ENCODE measurements at places on chromosomes 5 and 9.

GRCh38 chr9:115357821-115358220, 239.9 kb upstream of the TNC start:
- no peak for DNase-seq

DNA sequence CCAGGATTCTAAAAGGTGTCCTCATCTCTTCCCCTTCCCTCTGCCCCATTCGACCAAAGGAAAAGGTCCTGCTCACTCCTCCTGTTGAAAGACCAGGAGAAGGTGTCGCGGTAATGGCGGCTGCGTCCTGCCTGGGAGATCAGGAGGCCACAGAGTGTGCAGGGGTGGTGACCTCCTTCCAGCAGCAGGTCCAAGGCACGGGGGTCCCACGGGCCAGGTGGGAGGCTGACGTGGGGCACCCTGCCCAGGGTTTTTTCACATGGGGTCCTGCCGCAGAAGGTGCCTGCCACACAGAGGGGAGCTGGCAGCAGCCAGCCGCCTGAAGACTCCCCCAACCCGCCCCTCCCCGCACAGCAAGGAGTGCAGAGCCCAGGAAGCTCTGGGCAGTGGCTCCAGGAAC, 22.2 kb upstream of the ADAMTS2 start:
- no peak for DNase-seq

GRCh38 chr9:129317179-129318011, 139.3 kb upstream of the IER5L start:
- DNase-seq, result peak; percentile 71

- DNase-seq, result peak; percentile 64
Observed at GRCh38 chr5:1012313-1012841, 3.8 kb downstream of the NKD2 start.

- no peak for DNase-seq
Observed at GRCh38 chr5:159459951-159460538, 129.8 kb upstream of the IL12B start.

- no peak for DNase-seq
Observed at GRCh38 chr5:127254729-127255284, 35.8 kb upstream of the MEGF10 start.

DNA sequence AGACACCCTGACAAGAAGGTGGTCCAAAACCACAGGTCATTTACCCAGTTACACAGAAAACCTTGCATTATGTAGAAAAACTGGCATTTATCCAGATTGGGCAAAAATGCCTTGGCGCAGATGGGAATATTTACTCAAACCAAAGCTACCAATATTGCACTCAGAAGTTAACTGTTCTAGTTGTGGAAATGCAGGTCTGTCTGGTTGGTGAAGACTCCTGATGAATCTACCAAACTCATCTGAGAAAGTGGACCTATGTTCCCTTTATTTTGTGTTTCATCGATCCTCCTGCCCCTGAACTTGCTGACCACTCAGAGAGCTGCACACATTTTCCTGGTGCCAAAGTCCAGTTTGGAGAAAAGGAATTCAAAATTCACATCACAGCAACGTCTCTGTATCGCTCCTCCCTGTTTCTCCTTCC, 85.2 kb upstream of the ALDH1A1 start:
- no peak for DNase-seq

GRCh38 chr9:17230646-17231045, 95.8 kb downstream of the CNTLN start:
- no peak for DNase-seq

DNA sequence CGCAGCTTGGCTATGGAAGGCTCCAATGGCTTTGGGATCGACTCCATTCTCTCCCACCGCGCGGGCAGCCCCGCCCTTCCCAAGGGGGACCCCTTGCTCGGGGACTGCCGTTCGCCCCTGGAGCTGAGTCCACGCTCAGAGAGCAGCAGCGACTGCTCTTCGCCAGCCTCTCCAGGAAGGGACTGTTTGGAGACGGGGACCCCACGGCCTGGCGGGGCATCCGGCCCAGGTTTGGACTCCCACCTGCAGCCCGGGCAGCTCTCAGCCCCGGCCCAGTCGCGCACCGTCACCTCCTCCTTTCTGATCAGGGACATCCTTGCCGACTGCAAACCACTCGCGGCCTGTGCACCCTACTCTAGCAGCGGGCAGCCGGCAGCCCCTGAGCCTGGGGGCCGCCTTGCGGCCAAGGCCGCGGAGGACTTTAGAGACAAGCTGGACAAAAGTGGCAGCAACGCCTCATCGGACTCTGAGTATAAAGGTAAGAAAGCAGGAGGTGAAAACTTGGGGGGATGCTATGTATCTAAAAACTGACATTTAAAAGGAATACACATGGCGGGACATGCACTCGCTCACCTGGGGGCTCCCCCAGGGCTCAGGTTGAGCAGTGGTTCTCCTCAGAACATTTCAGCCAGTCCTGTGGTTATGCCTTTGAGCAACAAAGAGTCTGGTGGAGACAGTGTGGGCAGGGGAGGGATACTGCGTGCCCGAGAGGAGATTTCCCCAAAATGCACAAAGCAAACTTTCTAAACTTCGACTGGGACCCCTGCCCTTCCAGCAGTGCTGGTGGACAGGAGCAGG, 579 bp downstream of the BARHL1 start:
- DNase-seq, result no peak

DNA sequence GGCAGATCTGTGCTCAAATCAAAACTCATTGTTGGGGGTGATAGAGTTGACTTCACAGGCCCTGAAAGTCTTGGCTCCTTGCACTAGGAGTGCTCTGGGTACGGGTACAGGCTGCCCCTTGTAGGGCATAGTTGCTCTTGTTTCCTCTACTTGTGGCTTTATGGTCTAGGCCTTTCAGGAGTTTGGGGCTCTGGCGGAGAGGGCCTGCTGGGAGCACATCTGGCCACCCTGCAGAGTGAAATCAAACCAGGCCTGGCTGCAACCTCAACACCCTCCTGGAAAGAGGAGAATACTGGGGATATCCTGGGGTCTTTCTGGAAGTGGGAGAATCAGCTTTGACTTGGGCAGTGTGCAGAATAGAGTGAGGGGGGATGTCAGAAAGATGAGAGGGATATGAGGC, 1.5 kb downstream of the TGFBI start:
- DNase-seq, result no peak

DNA sequence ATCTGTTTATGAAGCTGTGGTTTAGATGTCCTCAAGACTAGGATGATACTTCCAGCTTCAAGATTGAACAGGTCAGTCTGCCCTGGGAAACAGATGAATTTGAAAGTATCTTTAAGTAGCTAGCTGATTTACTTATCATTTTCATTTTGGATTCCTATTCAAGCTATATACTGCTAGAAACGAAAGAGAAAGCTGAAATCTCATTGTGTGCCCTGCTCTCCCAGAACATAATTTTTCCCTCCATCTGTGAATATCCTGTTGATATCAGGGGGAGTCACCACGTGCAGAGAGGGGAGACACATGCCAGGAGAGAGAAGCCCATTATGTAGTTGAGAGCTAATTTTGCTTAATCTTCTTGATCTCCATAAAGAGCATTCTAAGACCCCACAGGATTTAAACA, 439.1 kb downstream of the NR2F1-AS1 start:
- DNase-seq, result no peak

GRCh38 chr9:81777482-81777881, 88.1 kb upstream of the TLE1 start:
- DNase-seq, result no peak

GRCh38 chr9:32866273-32866672, 82.9 kb downstream of the TMEM215 start:
- no peak for DNase-seq

DNA sequence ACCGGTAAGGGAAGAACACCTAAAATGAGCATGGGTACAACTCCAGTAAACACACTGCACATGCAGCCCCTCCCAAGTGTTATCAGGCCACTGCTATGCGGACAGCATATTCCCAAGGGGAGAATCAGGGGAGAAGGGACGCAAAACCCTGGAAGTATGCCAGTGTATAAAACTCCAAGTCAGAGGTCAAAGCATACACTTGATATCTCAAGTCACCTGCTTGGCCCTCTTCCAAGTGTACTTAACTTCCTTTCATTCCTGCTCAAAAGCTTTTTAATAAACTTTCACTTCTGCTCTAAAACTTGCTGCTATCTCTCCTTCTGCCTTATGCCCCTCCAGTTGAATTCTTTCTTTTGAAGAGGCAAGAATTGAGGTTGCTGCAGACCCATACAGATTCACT, 408.1 kb downstream of the HTR1A start:
- no peak for DNase-seq

GRCh38 chr5:95424526-95424925, 33.4 kb downstream of the FAM81B start:
- no peak for DNase-seq

DNA sequence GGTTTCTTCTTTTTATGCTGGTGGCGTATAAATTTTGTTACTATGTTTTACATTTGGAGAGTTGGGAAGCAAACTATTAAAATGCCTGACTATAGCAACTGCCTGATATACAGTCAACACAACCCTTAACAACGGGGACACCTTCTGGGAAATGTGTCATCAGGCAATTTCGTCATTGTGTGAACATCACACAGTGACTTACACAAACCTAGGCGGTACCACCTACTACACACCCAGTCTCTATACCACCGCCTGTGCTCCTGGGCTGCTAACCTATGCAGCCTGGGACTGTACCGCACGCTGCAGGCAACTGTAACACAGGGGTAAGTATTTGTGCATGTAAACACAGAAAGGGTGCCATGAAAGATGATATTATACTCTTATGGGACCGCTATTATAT, 1.3 kb upstream of the CDHR2 start:
- DNase-seq, result no peak

GRCh38 chr5:20536813-20537212, 548.8 kb upstream of the CDH18 start:
- no peak for DNase-seq

DNA sequence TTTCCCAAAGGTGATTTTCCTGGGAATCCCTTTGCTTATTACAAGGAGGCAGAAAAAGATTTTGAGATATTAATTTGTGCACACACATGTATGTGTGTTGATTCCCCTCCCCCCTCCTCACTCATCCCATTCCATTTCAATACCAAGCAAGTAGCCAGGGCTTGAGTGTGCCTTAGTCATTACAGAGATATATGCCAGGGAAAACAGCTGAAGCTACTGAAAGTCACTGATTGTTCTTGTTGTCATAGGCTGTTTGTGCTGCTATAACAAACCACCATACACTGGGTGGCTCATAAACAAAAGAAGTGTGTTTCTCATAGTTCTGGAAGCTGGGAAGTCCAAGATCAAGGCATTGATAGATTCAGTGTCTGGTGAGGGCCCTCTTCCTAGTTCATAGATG, 158.6 kb downstream of the BAAT start:
- DNase-seq, result no peak

DNA sequence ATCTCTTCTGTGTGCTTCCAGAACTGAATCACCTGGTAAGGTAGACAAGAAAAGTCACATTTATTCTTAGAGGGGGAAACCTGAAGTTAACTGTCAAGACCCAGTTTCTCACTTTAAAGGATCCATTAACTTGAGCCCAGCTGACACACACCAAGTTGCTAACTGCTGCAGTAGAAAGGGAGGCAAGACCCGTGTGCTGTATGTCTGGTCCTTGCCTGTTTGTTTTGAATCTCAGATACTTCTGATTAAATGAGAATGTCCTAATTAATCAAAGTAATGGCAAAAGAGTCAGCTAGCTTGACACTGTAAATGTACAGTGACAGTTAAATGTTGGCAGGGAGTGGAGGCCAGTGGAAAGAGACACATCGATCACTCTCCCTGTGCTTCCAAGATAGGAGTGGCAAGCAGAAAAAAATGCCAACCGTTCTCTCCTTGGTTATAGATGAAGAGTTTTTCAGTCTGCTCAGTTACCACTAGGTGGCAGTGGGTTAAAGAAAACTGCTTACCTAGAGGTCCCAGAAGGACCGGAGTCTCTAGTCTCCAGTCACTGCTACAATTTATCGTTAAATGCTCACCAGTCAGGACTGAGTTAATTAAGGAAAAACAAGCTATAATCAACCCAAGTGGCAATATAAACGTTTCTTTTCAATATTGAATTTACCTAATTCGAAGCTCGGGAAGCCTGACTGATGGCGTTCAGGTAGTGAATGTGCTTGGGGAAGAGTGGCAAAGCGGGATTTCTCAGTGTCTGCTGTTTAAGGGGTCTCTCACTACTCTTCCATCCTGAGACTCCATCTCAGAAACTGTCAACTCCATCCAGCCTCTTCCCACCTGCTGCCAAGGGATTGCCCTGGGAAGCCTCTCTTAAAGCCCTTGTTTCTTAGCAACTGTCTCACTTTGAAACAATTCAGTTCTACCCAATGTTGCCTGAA, 18.4 kb downstream of the LSM11 start:
- DNase-seq, result no peak

- DNase-seq, result no peak
Observed at GRCh38 chr9:95181226-95181818, 136.2 kb downstream of the FANCC start.

DNA sequence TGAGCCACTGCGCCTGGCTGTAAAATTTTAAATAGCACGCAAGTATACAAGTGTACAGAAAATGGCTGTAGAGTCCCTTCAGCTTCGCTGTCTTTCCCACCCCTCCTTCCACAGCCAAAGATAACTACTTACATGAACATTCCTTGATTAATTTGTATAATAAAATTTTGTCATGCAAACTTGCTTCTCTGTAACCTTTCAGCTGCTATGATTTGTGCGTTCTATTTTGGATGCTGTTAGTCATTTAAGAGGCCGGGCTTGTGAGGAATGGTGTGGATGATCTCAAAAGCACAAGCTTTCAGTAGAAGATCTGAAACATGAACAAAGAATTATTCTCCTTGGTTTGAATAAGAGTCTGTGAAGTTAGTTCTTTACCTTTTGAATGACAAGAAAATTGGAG, 115.0 kb upstream of the TLE1 start:
- DNase-seq, result no peak

DNA sequence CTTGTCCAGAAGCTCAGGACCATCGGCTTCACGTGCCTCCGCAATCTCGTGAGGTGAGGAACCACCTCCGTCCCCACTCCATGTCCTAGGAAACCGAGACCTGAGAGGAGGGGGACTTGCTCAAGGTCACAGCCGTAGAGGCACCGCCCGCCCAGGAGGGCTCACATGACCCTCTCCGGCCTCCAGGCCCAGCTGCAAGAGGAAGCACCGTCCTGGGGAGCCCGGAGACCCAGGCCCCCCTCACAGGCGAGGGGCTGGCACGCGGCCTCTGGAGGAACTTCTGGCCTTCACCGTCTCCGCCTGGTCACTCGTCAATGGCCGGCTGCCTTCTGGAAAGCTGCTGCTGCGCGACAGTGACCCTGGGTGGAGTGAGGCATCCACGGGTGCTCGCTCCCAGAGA, 24.2 kb downstream of the FAM78A start:
- DNase-seq, result no peak

DNA sequence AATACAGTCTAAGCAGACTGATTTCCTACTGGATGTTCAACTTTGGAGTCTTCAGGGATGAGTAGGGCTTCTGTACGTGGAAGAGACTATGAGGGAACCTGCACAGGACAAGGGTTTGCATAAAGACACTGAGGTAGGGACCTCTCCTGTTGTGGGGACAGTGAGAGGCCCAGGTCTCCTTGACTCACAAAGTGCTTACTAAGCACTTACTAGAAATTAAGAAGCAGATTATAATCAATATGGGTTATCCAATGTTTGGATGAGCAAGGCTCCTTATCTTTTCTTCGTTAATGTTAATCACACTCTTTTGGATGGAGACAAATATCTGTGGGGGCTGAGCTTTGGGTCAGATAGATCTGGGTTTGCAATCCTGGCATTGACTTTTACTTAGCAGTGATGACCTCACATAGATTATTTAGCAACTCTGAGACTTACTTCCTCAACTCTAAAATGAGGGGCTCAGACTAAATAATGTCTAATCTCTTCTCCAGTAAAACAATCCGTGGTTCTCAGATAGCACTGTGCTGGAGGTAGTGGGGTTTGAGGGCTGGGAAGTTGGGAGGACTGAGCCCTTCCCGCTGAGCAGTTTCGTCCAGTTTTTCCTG, 45.9 kb downstream of the PDCD1LG2 start:
- DNase-seq, result no peak

GRCh38 chr5:122454541-122454940, 142.5 kb downstream of the SNCAIP start:
- DNase-seq, result no peak

Data from upper lobe of right lung (tissue), 1 donor.